ENCODE measurements at places on chromosomes 4 and X. TPM values are rescaled to one million over a fixed set of nuclear protein-coding genes. Genes with fewer than 3 reads are reported as not detected.
A peak's percentile ranks its signal among the peaks of the same experiment; 100 is the strongest.

SHOX gene
- total RNA-seq = not detected

- DNase-seq = no peak
Measured at GRCh38 chrX:109990582-109991276, 12.2 kb upstream of the TMEM164 start.

SOX3 gene
- total RNA-seq = not detected

- DNase-seq = no peak
Measured at GRCh38 chr4:183408796-183409195, 35.6 kb upstream of the CDKN2AIP start.

DNA sequence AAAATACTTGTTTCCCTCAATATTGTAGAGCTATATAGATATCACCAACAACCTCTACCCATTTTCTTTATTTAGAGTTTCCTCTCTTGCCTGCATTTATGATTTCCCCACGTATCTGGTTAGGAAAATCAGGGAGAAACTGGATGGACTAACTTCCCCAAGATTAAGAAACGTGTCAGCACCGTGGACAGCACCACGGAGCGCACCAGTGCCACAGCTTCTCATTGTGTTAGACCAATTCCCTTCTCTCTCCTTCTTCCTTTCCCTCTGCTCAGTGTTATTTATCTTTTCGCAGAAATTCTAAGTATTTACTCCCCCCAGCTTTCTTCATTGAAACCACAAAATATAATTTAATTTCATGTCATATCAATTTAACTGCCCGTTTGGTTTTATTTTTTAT is 568.6 kb upstream of the BOD1L1 start:
- DNase-seq = peak; percentile 56

DNA sequence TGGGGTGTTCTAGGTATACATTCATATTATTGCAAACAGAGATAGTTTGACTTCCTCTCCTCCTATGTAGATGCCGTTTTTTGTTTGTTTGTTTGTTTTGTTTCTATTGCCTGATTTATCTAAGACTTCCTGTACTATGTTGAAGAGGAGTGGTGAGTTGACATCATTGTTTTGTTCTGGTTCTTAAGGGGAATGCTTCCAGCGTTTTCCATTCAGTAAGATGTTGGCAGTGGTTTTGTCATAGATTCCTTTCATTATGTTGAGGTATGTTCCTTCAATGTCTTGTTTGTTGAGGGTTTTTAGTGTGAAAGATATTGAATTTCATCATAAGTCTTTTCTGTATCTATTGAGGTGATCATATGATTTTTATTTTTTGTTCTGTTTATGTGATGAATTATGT is 401.6 kb upstream of the EPHA5 start:
- DNase-seq = no peak

DNA sequence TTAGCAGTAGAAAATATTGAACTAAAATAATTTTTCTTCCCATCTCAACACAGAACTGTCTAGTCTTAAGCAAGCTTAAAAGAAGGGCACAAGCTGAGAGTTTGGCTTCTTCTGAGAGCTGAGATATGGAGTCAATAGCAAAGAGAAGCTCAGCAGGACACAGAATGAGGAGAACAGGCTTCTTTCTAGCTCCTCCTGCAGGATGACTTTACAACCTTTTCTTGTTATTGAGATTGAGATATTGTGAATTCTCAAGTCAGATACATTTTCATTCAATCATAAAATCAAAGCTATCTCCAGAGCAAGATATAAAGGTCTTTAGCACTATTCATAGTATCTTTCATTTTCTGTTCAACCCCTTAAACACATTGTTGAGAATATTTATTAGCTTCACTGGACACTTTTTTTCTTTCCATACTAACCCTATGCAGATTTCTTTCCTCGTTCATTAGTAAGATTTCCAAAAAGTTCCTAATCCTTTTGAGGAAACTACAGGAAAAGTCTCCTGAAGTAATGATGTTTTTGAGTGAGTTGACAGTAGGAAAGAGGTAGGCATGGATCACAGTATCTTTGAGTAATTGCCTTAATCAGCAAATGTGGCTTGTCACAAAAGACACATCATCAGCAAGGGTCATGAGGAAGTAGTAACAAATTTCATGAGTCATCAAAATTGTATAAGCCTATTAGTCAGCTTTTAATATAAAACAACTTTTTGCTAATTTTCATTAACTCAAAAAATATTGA is 17.8 kb upstream of the CXCL3 start:
- no peak for DNase-seq

DNA sequence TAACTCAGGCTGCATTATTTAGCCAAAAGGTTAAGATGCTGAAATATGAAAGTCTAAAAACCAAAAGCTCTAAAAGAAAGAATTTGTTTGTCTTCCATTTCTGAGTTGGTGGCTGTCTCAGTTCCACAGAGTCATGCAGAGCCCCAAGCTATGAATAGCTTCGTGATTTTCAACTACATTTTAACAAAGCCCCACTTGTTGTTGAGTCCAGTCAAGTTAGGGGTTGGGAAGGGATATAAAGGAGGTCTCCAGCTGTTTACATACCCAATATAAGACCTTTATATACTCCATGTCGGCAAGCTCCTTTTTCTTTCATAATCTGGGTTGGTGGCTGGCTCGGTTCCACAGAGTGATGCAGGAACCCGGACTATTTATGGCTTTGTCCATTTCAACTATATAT is 924.6 kb upstream of the PRKX start:
- no peak for DNase-seq

XAGE1A gene
- not detected for total RNA-seq

DNA sequence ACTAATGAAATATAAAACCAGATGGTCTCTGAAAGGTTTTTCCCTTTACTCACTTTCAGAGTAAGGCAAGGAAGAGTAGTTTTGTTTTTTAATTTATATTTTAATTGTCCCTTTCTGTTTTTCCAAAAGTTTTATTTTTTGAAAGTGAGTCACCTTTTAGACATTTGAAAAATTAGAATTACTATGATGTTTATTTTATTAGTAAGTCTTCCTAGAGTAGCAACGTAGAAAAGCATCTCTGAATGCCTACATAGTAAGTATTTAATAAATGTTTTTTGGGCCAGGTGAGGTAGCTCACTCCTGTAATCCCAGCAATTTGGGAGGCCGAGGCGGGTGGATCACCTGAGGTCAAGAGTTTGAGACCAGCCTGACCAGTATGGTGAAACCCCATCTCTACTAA is 51.1 kb downstream of the TET2 start:
- peak; percentile 6 for DNase-seq

GRCh38 chr4:40750461-40751258 is 905 bp downstream of the NSUN7 start:
- DNase-seq = no peak

GRCh38 chrX:38403834-38404233 is 51.4 kb downstream of the OTC start:
- no peak for DNase-seq

UGT2B10 gene
- total RNA-seq = not detected

SLC9B1 gene
- 0.40 TPM for total RNA-seq

DNA sequence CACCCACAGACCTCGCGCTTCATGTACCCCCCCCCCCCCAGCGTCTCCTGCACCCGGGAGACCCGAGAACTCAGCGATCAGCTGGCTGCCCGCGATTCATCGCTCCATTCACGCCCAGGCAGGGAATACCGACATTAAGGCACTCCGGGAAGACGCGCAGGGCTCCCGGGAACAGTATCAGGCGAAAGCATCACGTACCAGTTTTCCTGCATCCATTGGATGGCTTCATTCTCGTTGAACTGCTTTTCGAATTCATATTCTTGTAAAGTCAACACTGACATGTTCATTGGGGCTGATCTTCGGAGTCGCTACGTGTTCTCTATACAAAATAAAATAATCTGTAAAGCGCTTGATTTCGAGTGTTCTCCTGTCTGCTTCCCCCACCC is 373 bp downstream of the ELOVL6 start:
- DNase-seq = peak; percentile 40

Measured in lung microvascular endothelial cell (primary cell).